NCI-H2029 treated with DMSO at 0.1 percent for 48 hours (cell line): ENCODE measurements at places on chromosomes 16 and 17.

- DNase-seq: no peak
Observed at GRCh38 chr16:15536843-15537242, 102.5 kb downstream of the BMERB1 start.

DNA sequence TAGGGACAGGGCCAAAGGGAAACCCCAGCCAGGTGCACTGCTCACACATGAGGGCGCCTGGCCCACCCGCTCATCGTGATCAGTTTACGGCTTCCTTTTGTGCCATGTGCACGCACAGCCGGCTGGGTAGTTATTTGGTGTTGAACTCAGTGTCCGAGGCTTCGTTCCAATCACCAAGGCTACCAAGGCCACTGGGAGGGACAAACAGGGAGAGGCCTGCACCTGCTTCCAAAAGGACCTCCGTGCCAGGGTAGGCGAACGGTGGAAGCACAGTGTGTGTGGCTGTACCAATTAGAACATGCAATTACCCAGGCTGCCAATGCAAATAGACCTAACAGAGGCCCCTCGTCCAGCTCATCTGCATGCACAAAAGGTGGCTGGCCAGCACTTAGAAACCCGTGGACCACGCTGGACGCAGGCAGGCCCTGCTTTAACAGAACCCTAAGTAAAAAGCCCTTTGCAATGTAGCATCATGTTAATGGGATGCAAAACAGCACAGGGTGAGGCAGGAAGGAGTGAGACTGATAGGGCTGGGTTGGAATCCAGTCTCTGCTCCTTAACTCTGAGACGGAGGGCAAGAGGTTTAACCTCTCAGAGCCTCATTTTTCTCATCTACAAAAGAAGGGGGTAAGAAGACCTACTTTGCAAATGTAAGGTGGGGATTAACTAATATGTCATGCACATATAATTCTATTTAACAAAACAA, 204.0 kb downstream of the XYLT1 start:
- DNase-seq: peak; percentile 83

- no peak for DNase-seq
Observed at GRCh38 chr16:77736879-77737278, 14.6 kb downstream of the NUDT7 start.

DNA sequence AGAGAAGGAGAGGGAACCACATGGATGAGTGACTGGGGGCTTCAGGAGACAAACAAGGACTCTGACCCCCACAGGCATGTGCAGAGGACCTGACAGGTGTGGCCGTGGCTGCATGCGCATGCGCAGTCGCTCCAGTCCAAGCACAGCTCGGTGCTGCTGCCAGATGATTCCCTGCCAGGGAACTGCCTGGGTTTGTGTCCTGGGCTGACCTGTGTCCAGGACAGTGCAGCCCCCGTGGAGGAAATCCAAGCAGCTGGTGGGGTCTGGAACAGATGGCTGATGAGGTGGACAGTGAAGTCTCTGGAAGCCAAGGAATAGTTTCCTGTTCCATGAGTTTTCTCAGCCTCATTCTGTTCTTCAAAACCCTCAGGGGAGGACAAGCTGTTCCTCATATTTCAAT, 27.3 kb downstream of the LASP1 start:
- DNase-seq: no peak

DNA sequence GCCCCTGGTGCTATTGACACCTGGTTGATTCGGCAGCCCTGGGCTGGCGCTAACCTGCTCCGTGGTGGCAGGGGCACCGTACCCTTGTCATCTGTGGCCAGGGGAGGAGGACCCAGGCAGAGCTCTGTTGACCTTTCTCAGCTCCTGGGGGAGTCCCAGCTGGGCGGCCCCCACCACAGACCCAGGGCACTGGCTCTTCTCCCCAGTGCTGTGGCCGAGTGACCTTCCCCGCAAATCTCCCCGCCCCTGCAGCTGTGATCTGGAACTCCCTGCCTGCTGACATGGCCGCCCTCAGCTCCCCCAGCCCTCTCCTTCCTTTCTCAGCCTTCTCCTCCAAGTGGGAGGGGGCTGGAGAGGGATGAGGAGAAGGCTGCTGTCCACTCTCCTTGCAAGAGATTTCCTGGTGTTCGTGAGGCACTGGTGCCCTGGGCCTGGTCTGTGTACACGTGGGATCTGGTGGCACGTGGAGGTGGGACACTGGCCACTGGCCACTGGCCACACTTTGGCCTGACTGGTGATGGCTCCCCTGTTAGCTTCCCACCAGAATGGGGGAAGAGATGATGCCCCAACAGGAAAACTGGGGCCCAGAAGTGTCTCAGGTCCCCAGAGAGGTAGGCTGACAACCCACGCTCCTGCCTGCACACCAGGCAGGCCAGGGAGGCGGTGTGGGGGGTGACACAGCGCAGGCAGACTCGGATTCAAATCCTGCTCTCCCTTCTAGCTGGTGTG, 8.2 kb downstream of the FMNL1 start:
- no peak for DNase-seq

GRCh38 chr16:90078579-90078895, 1.4 kb upstream of the PRDM7 start:
- DNase-seq: no peak

DNA sequence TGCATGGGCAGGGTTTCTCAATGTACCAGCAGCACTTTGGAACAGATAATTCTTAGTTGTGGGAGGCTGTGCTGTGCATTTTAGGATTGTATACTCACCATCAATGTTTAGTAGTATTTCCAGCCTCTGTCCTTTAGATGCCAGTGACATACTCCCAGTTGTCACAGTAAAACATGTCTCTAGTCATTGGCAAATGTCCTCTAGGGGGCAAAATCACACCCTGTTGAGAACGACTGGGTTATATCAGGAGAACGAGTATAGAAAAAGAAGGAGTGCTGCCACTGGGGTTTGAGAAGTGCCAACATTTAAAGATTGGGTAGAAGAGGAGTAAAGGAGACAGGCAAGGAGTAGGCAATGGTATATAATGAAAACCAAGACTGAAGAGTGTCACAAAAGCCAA, 37.9 kb upstream of the SMIM36 start:
- peak; percentile 1 for DNase-seq

- DNase-seq: peak; percentile 29
Observed at GRCh38 chr16:17921357-17921978, 415.1 kb downstream of the NPIPA8 start.

- no peak for DNase-seq
Observed at GRCh38 chr17:65455972-65456343, 105.5 kb downstream of the AXIN2 start.

- no peak for DNase-seq
Observed at GRCh38 chr16:80063031-80063712, 462.6 kb upstream of the MAF start.

GRCh38 chr17:21388066-21388465, 11.9 kb downstream of the KCNJ12 start:
- DNase-seq: no peak

GRCh38 chr16:10045291-10045775, 136.9 kb downstream of the GRIN2A start:
- DNase-seq: no peak

DNA sequence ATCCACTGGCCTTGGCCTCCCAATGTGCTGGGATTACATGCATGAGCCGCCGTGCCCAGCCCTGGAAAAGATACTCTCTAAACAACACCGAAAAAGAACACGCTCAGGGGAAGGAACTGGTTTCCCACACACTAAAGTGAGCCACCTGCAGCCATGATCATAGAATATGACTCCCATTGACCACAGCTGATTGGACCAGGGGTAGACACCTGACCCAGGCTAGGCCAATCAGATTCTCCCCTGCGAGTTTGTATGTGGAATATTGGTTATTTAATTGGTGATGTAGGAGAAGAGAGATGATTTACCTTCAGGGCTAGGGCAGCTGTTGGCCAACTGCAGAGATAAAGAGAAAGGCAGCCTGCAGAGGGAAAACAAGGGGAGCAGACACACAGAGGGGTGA, 9.0 kb upstream of the GGA2 start:
- DNase-seq: no peak

GRCh38 chr17:68470961-68471360, 13.7 kb upstream of the WIPI1 start:
- DNase-seq: no peak

DNA sequence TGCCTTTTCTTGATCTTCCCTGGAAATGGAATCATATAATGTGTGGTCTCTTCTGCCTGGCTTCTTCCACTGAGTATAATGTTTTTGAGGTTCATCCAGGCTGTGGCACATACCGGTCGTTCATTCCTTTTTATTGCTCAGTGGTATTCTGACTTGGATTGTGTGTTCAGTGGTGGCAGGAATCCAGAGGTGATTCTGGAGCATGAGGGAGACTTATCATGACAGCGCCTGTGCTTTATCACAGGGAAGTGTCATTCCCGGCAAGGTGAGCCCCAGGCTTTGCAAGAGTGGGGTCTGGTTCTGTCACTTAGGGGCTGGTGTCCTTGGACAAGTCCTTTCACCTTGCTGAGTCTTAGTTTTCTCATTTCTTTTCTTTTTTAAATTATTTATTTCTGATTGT, 53.0 kb downstream of the IRX3 start:
- no peak for DNase-seq

GRCh38 chr17:83151442-83152226, 72.2 kb downstream of the METRNL start:
- DNase-seq: no peak

DNA sequence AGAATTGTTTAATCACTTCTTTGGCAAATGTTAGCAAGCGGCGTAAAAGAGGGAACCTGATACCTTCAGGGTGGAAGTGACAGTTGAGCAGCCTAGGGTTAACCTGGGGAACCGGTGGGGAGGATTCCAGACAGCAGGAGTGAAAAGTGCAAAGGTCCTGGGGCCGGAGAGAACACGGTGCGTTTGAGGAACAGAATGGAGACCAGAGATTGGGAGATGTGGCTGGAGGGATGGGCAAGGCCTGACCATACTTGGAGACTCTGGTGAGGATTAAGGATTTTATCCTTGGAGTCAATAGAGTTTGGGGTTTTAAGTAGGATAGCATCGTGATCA, 2.3 kb upstream of the ZNF500 start:
- DNase-seq: no peak

DNA sequence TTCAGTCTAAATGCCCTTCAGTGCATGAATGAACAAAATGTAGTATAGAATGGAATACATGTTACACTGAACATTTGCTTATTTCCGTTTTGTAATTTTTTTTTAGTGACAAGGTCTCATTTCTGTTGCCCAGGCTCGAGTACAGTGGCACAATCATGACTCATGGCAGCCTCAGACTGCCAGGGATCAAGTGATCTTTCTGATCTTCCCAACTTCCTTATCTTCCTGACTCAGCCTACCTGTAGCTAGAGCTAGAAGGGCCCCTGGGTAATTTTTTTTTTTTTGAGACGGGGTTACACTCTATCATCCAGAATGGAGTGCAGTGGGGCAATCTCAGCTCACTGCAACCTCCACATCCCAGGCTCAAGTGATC, 7.3 kb upstream of the SLX4 start:
- DNase-seq: no peak

DNA sequence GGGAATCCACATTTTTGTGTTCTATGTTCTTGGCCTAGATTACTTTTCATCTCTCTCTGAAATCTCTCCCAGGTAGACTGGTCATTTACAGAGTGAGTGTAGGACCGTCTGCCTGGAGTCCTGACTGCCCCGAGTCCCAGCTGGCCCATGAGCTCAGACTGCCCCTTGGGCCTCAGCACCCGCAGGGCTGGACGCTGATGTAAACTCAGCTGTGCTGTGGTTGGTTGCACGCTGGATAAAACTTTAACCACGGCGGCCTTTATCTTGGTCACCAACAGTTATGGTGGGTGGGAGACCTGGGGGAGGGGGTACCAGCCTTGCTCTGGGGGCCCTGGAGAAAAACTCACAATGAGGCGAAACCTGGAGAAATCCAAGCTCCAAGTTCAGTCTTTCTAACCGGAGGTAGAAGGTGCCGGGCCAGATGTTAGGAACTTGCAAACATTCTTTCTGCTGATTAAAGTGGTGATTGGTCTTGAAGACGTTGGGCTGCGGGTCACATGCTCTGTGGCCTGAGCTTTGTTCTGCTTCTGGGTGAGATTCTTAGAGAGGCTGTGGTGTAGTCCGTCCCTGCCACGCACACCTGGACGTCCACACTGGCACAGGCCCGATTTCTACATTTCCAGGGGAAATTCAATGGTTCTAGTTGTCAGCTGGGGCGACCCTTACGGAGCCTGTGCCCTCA, 6.9 kb downstream of the METRNL start:
- no peak for DNase-seq

GRCh38 chr17:17140590-17140980, 65.5 kb downstream of the PLD6 start:
- no peak for DNase-seq
